ENCODE measurements at places on chromosomes 1 and 21.

GRCh38 chr1:157252473-157252872 is 114.3 kb upstream of the ETV3 start:
- no peak for DNase-seq

DNA sequence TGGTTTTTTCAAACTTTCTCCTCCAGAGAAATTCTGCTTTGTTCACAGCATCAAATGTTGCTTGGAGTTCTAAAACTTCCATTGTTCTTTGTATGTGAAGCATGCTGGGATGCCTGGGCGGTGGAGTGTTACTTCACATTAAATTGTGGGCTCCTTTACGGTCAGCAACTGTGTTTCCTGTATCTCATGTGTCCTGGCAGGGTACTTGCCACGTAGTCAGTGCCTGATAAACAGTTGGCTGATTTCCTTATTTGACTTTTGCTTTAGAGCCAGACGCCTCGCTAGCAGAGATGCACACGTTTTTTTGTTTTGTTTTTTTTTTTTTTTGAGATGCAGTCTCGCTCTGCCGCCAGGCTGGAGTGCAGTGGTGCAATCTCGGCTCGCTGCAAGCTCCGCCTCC is 96.7 kb downstream of the UCK2 start:
- DNase-seq: no peak

DNA sequence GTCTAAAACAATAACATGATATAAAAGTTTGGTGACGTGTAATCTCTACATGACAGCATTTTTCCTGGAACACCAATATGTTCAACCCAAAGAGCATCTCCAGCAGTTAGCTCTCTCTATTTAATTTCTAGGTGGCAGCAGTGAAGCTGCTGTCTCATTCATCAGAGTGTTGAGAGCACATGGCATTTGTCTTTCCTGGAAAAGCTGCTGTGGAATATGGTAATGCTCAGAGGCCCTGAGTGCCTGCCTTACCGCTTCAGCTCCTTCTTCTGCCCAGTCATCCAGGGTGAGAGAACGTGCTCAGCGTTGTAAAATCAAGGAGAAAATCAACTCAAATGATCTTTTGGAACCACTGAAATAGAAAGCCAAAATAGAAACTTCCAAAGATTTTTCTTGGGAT is 640.7 kb downstream of the ADGRL2 start:
- DNase-seq: no peak

DNA sequence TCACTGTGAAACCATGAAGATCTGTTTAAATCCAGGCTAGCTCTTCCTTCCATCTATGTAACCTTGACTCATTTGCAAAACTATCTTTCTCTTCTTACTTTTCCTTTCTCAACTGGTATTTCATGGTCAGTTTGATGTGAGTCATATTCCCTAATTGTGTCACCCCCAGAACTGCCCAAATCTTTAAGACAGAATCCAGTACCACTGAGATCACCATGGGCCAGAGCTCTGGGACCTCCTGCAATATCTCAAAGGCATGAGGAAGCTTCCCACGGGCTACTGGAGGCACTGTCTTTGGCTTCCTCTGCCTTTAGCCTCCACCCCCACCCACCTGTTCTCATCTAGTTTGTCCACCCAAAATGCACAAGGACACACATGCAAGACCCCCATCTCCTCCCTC is 274.4 kb upstream of the FMN2 start:
- DNase-seq: no peak

DNA sequence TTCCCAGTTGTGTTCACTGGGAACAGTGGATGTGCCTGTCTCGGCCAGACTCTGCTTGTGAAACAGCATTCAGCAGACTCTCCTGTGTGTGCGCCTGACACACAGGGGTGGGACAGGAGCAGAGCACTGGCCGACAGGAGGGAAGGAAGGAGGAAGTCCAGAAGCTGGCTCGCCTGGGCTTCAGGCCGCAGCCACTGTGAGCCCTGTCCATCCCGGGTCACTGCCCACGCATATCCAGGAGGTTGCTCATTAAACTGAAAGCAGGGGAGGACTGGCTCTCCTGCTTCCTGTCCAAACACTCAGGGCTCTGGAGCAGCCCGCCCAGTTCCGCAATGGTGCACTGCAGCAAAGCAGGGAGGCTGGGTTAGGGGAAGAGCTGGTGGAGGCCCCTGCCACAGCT is 218.7 kb upstream of the VAMP3 start:
- DNase-seq: no peak

DNA sequence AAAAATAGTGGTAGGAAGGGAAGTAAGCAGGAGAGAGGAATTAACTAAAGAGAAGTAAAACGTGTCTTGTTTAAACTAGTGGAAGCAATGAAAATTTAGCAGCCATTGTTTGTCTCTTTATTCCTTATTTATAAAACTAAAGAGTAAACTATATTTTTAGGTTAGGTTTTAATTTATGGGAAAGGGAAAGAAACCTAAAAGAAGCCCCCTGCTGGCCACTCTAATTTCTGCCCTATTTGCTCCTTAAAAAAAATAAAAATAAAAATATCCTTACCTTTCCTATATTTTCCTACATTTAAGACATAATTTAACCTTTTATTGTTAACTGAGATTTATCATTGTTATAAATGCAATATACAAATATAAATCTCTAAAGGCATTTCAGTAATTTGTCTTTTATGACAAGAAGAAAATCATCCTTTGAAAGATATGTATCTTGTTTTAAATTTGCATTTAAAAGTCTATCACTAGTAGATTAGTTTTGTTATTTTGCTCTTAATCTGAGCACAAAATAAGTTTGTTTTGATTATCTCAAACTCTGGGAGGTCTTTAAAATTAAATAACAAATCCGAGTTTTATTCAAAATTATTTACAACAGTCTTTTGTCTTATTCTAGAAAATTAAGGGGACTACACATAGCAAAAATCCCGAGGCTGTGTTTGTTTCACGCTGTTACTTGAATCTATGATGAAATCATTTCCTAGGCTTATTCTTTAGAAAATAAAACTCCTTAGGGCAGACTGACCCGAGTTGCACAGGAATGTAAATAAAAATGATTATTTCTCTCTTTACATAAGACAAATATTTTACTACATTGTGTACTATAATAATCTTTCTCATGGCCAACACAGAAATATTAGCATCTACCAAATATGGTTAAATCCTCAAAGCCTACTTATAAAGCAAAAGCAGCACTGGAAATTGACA is 201.7 kb downstream of the NRIP1 start:
- DNase-seq: no peak

DNA sequence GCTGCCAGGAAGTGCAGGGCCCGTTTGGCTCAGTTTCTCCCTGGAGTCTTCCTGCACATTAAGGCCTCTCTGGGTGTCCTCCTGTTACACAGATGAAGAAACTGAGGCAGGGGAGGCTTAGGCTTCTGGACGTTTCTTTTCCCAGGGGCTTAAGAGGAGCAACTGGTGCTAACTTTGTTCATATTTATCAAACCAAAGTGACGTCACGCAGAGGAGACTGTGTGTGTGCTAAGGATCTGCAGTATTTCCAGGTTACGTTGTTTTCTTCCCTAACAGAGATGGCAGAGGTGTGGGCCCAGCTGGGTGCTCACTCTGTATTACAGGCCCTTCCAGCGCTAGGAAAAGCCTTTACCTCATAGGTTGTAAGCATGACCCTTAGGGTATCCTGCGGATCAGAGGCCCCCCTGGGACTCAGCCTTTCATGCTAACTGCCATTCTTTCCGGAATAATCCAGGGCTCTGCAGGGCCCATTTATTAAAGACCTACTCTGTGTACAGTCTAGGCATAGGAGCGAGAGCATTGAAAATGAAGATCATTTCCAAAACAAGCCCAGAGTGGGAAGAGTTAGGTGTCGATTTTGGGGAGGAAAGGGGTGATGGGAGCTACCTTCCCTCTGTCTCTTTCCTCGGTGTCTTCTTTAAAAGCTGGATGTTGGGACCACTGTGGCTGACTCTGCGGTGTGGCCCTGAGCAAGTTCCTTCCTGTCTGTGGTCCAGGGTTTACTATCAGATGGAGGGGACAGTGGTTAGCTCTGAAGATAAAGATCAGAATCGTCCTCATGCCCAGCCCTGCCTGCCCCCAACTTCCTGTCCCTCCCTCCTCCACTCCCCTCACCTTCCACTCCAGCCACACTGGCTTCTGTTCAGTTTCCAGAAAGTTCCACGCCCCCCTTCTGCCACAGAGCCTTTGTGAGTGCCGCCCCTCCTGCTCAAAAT is 4.6 kb downstream of the AGTRAP start:
- DNase-seq: no peak

DNA sequence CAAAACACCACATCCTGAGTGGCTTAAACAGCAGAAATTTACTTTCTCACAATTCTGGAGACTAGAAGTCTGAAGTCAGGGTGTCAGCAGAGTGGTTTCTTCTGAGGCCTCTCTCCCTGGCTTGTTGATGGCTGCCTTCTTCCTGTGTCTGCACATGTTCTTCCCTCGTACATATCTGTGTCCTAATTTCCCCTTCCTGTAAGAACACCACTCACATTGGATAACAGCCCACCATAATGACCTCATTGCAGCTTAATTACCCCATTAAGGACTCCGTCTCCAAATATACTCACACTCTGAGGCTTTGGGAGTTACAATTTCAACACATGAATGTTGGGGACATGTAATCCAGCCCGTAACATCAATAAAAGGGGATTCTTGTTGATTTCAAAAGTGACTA is 23.4 kb downstream of the C8A start:
- no peak for DNase-seq

DNA sequence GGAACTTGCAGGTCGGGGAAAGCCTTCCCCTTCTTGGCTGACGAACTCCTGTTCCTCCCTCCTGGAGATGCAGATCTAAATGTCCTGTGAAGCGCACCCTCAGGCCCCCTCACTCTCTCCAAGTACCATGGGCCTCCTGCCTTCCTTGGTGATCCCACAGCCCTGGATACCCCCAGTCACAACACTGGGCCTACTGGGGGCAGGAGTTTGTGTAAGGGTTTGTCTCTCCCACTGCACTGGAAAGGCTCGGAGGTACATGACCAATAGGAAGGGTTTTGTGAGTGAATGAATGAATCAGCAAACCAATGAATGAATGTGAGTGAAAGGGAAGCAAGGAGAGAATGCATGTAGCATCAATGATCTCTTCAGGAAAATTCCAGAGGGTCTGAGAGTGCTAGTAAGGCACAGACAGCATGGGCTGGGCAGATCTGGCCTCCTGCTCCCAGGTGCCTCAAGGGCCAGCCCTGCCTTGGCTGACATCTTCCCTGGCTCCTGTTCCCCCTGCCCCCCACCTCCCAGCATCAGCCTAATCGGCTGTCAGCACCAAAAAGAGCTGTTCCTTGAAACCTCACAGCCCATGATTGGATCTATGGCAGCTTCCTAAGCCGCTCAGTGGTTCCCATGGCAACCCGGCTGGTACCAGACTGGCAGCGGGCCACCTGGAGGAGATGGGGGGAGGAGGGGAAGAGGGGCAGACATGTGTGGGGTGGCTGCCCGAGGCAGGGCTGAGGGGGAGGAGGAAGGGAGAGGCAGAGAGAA is 95.8 kb downstream of the VWA5B1 start:
- DNase-seq: no peak

DNA sequence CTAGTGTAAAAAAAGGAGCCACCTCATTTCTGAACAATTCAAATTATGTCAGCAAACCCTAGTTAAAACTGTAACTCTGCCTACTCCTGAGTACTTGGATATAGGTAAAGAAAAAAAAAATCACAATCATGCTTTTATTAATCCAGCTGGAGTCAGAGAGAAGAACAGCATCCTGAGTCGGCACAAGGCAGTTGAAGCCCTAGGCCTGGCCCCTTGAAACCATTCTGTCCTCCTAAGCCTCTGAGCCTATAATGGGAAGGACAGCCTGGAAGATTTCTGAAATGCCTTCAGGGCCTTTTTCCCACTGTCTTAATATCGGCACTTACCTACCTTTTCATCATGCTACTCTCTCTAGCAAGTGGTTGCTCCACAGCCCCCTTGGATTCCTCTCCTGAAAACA is 32.5 kb downstream of the CDC42BPA start:
- DNase-seq: no peak

- DNase-seq: no peak
Measured at GRCh38 chr21:15514073-15514946, 215.5 kb upstream of the USP25 start.

- no peak for DNase-seq
Measured at GRCh38 chr1:53755874-53756273, 16.9 kb upstream of the GLIS1 start.

Measured in H54 (cell line).